ENCODE measurements at places on chromosomes 6 and 20. TPM values are rescaled to one million over a fixed set of nuclear protein-coding genes. Genes with fewer than 3 reads are reported as not detected.

HSPA1L gene
- not detected for total RNA-seq

PDYN gene
- not detected for total RNA-seq

TRIM10 gene
- total RNA-seq = 0.20 TPM

ACTL10 gene
- 14.1 TPM for total RNA-seq

BYSL gene
- 3.4 TPM for total RNA-seq

CAP2 gene
- 6.0 TPM for total RNA-seq

B3GALT4 gene
- 39.5 TPM for total RNA-seq

ESR1 gene
- total RNA-seq = 0.37 TPM

C20orf204 gene
- 0.68 TPM for total RNA-seq

BAK1 gene
- total RNA-seq = 134 TPM

GSTA3 gene
- total RNA-seq = not detected

CALHM6 gene
- total RNA-seq = 3.3 TPM

COL11A2 gene
- 0.75 TPM for total RNA-seq

INSM1 gene
- total RNA-seq = 0.95 TPM

RAMACL gene
- total RNA-seq = 1.2 TPM

MLN gene
- not detected for total RNA-seq

TNFAIP3 gene
- 26.2 TPM for total RNA-seq

AGPAT4 gene
- 6.4 TPM for total RNA-seq

NRSN1 gene
- 0.68 TPM for total RNA-seq

RTF2 gene
- 51.3 TPM for total RNA-seq

BMP5 gene
- total RNA-seq = 2.6 TPM

HTR1E gene
- not detected for total RNA-seq

SOBP gene
- 3.5 TPM for total RNA-seq

MYO6 gene
- 72.2 TPM for total RNA-seq

MATN4 gene
- not detected for total RNA-seq

Data from transverse colon (tissue), 4 donors.